Right kidney (tissue), 9 donors: ENCODE measurements at places on chromosomes 2 and 18.
A peak's percentile ranks its signal among the peaks of the same experiment; 100 is the strongest.

DNA sequence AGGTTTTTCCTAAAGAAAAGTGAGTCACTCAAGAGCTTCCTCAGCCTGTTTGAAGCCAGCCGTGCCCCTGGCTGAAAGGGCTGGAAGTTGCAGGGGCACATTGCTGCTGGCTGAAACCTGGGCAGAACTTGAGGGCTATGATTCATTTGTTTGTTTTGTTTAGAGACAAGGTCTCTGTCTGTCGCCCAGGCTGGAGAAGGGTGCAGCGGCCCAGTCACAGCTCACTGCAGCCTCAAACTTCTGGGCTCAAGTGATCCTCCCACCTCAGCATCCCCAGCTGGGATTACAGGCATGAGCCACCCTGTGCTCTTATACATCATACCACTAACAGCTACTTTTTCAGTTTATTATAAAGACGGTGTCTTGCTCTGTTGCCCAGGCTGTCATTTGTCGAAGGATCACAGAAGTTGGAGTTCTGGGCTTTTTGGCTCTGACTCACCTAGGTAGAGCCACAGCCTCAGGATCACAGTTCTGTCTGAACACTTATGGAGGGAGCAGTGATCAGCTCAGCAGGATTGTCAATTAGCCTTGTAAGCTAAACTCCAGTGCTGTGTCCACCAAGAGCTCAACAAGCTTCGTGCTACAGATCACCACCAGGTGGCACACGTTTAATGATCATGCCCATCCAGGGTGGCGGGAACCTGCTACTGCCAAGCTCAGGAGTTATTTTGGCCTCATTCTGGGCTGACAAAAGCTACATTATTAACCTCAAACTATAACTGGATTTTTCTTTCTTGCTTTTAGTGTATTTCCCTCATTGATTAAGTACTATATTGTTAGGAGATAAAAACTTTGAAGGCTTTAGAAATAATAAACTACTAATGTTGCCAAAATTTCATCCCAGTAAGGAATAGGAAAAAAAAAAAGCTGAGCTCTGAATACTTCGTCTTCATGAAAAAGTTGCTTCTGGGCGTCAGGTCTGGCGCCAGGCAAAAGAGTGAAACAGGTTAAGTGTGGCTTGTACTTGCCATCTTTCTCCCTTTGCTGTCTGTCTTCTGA lies 57.9 kb downstream of the ARHGEF33 start:
- DNase-seq: peak; percentile 22

GRCh38 chr18:35610089-35610488 lies 28.5 kb downstream of the GALNT1 start:
- DNase-seq: no peak

- no peak for DNase-seq
Measured at GRCh38 chr2:26723991-26724750, 31.6 kb downstream of the KCNK3 start.

- no peak for DNase-seq
Measured at GRCh38 chr2:135825550-135826176, 11.3 kb downstream of the LCT start.

GRCh38 chr18:35397976-35398375 lies 20.8 kb upstream of the ZNF396 start:
- DNase-seq: no peak

- no peak for DNase-seq
Measured at GRCh38 chr18:55999641-56000040, 411.6 kb upstream of the TCF4 start.

DNA sequence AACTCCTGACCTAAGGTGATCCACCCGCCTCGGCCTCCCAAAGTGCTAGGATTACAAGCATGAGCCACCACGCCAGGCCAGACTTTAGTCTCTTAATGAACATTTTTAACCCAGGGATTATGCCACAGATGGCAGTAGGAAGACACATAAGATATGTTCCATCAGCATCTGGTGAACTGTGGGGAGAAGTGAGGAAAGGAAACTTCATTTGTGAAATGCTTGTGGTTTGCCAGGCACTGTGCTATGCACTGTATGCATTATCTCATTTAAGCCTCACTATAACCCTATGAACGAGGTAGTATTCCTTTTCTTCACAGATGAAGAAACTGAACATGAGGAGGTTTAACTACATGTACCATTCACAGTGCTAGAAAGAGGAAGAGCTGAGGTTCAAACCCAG lies 29.3 kb downstream of the PTRHD1 start:
- DNase-seq: no peak

DNA sequence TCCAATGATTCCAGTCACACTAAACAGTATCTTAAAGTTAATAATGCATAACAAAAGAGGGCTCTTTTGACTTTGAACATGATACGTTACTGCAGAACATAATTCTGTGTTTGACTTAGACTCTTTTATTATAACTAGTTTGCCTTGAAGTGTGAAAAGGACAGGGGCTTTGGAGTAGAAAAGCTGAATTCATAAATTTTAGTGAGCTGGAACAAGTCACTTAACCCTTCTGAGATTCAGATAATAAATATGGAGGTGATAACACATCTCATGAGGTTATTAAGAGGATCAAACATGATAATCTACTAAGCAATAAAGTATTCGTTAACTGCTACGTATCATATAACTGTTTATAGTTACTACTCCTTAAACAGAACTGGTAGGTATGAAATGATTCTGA lies 44.7 kb upstream of the FLACC1 start:
- DNase-seq: no peak

GRCh38 chr2:176161825-176162626 lies 4.9 kb downstream of the HOXD3 start:
- peak; percentile 82 for DNase-seq

DNA sequence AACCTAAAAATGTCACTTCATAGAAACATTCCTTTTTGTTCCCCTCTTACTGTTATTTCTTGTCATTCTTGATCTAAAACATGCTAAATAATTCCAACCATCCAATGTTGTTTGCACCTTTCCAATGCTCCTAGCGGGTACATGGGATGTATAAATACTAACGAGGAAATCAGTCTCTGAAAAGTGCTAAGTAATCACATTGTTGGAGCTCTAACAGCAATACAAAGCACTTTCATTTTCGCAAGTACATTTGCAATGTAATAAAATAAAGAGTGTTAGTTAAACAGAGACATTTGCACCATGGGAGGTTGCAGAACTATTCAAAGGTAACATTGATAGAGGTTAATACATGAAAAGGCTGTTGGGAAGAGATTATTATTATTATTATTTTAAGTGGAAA lies 286.2 kb upstream of the ACVR2A start:
- no peak for DNase-seq

GRCh38 chr2:181454686-181455450 lies 2.3 kb upstream of the ITGA4 start:
- no peak for DNase-seq

GRCh38 chr18:75500545-75500944 lies 73.0 kb upstream of the SMIM21 start:
- DNase-seq: no peak

DNA sequence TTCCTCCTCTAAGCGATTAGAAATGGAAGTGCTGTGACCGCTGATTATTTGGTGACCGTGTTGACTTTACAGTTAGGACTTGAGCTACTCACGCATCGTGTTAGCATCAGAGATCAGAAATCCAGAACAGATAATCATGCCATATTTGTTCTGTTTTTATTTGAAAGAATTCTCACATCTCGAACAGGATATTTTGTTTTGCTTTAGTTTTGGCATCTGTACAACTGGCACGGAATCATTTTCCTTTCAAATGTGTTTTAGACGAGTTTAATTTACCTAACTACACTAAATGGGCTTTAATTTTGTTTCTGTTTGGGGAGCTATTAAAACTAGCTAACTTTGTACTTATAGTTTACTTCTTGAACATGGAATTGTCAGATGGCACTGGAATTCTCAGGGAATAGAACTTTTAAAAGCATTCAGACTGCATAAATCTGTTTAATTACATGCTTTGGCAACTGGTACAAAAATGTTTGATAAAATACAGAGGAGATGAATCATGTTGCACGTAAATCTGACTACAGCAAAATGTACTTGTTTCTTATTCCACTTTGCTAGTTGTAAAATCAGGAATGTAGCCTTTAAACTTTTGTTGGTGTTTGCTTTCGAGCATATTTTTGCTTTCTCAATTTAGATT lies 1.4 kb downstream of the ITPRID2 start:
- no peak for DNase-seq

DNA sequence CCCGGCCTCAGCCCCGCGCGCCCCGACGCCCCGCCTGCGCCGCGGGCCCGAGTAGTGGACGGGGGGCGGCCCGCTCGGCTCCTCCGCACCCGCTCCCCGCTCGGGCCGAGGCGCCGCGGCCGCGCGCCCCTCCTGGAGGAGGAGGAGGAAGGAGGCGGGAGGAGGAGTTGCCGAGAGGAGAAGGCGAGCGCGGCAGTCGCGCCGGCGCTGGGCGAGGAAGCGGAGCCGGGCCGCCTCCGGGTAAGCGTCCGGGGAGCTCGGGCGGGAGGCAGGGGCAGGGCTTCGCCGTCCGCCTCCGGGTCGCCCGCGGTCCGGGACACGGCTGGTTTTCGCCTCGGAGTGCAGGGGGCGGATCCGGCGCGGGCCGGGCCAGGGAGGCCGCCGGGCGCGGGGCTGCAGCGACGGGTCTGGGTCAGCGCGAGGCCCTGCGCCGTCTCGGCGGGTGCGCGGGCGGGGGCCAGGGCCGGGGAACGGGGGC lies at the start of gene SOCS6:
Gene SOCS6 (plus strand): TSS at position 195 of the 478 bp plus-strand sequence. CDS start 35,624 bp downstream, outside the sequence.
- DNase-seq: peak; percentile 87

DNA sequence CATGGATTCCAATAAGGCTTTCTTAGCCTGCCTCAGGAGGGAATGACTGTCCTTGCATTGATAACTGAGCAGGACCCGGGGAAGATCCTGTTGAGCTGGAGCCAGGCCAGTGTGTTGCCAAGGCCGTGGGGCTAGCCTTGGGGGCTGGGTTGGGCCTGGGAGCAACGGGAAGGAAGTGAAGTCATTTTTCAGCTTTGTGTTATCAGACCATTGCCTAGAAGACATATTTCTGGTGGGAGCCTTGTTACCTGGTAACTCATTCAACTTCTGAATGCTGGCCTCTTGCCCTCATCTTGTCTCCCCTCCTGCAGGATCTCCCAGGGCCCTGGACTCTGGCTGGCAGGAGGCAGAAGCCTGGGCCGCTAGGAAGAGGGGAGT lies 92.7 kb upstream of the MGAT5 start:
- no peak for DNase-seq

DNA sequence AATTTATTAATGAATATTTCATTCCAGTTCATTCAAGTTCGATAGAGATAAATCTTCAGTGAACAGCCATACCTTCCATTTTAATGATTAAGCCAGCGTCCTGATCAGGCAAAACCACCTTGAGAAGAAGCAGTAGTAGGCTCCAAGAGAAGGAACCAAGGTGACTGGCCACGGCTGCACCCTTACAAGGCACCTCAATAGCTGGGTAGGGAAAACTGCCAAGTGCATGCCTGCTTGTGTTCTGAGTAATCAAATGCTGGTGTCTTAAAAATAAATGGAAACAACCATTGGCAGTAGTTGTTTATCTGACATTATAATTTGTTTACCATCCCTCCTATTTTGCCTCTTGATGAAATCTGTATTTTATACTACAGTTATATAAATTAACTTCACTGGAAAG lies 10.0 kb upstream of the FEZ2 start:
- no peak for DNase-seq

DNA sequence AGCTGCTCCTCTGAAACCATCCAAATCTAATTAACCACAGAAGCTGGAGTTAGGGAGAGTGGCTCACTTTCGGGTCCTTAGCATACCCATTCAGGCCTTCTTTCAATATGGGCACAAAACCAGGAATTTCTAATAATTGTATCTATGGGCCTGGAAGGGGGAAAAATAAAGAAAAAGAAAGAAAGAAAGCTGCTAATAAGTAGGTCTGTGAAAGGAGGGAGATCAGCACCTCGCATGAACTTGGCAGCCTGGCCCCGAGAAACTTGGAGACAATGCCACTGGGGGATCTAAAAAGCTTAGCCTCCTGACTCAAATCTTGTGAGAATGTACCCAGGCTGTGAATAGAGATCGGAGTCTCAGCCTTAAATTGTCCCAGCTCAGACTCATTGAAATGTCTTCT lies 252.1 kb upstream of the SLC14A2 start:
- no peak for DNase-seq

DNA sequence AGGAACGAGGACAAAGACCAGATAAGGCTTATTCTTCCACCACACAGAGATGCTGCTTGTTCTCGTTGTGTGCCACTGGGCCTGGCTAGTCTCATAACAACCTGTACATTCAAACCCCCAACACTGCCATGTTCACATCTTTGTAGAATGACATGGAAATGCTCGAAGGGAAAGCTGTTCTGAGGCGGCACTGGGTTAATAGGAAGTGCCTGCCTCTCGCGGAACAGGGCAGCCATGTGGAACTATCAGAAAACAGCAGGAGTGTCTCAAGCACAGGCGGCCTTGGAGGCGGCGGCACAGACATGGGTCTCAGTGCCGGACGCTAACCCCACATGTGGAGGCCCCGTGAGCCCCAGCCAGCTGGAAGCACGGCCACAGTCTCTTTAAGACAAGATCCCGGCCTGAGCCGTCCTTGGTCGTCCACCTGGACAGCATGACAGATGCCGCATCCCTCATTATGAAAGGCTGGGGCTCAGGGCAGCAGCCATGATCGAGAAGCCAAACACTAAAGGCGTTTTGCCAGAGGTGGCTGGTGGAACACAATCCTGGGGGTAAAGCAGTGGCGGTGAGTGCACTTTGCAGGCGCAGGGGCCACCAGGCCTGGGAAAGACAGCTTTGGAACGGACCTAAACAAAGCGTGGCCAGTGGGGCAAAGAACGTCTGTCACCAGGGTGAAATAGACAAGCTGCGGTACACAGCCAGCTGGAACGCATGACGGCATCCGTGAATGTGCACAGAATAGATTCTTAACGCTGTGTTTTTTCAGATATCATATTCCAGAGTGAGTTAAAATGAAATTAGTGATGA lies 161.0 kb downstream of the HDAC4 start:
- DNase-seq: peak; percentile 72

DNA sequence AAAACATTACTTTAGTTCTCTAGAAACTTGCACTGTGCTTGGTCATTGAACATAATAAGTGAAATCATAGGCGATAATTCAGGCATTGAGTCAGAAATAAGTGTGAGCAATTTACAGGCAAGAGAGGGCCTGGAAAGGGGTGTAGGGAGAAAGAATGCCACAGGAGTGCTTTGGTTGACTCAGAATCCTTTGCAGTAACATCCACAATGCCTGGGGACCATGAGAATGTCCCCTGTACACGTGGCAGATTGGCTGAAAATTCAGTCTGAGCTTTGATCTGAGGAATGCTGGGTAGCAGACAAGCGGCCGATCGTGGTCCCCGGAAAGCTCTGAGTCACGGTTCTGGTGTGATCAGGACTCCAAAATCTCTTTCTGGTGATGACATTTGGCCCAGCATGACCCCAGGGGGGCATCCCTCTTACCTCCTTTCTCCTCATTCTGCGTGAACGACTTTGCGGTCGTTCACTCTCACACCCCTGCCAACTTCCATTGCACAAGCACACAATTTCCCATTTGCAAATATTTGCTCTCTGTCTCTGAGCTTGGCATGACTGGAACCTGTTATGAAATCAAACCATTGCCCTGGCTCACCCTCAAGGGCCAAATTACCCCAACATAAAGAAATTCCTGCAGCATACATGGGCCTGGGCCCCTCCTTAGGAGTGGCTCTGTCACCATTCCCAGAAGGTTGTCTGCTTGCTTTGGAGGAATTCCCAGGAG lies 305.0 kb upstream of the EPAS1 start:
- DNase-seq: no peak

GRCh38 chr2:15050483-15050882 lies 418.0 kb downstream of the LRATD1 start:
- DNase-seq: no peak

- DNase-seq: no peak
Measured at GRCh38 chr2:219871351-219871750, 243.9 kb downstream of the SLC4A3 start.
